SW 1271 (cell line): ENCODE measurements at places on chromosomes 12 and 14.

DNA sequence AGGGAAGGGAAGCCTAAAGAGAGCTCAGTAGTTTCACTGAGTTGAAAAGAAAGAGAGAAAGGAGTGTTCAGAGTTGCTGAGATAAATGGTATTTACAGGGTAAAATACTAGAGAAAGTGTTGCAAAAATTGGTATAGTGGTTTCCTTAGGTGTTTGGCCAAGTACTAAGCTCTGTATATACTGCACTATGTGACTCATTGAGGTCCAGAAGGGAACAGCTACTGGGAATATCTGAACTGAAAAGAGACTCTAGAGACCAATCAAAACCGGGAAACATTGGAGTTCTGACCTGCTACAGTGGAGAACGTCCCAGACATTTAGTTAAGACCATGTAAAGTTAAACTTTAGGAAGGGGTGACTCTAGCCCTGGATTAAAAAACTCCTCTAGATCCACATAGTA is 42.7 kb upstream of the ALX1 start:
- no peak for DNase-seq

GRCh38 chr12:62537551-62537950 is 70.9 kb downstream of the MON2 start:
- peak; percentile 58 for DNase-seq

DNA sequence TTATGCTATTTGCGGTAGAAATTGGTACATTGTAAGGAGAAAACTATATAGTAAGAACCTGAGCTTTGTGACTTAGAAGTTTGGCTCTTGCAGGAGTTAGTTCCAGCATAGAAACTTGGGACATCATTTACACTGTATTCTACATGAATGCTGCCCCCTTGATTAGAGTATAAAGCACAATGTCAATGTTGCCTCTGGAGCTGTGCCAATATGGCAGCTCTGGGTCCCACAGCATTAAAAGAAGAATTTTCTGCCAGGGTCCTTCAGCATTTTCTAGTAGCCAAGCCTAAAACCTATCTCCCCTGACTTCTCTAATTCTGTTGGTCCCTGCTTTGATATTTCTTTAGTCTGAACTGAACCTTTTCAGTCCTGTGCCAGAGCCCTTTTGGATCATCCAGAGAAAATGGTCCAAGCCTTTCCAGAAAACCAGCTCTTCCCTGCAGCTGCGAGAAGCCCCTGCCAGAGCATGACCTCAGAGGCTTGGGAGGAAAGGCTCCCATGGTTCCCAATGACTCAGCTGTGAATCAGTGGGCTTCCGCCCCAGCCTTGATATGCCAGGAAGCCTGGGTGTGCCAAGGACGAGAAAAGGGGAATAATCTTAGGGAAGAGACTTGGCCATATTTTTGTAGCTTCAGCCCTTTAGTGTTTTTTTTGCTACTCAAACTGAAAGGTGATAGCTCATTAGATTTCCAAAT is 43.2 kb downstream of the PLEKHG7 start:
- peak; percentile 84 for DNase-seq

DNA sequence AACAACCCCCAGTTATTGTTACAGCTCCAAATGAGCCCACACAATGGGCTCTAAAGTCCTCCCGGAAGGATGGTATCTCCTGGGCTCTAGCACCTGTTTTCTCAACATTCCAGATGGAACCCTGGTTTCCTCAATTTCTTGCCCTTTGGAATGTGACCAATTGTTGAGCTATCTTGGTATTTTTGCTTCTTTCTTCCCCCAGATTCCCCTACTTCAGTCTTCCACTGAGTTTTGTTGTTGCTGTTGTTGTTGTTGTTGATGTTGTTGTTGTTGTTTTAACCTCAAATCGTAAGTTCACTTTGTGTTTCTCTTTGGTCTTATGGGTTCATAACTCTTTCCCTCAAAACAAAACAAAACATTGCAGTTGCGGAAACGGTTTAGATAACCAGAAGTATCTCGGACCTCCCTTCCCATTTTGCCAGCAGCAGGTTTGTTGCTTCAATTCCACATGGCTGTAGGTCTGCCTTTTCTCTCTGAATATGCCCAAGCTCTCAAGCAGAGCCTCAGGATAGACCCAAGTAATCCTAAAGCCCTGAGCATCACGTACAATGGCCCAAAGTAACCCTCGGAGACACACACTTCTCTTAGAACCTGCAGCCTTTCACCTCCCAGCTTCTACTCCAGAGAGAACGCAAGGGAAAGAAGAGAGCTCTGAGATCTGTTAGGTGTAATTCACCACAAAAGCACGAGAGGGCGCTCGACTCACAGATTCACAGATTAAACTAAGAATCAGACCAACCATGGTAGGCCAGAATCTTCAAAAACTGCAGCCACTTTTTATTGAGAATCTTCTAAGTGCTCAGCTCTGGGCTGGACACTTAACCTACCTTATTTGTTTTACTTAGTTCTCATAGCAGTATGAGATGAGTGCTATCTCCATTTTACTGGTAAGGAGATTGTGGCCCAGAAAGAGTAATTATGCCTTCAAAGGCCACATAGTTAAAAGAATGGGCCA is 1.0 kb upstream of the DDX23 start:
- DNase-seq = peak; percentile 36

- no peak for DNase-seq
Observed at GRCh38 chr14:35122696-35123387, 490 bp downstream of the PRORP start.

DNA sequence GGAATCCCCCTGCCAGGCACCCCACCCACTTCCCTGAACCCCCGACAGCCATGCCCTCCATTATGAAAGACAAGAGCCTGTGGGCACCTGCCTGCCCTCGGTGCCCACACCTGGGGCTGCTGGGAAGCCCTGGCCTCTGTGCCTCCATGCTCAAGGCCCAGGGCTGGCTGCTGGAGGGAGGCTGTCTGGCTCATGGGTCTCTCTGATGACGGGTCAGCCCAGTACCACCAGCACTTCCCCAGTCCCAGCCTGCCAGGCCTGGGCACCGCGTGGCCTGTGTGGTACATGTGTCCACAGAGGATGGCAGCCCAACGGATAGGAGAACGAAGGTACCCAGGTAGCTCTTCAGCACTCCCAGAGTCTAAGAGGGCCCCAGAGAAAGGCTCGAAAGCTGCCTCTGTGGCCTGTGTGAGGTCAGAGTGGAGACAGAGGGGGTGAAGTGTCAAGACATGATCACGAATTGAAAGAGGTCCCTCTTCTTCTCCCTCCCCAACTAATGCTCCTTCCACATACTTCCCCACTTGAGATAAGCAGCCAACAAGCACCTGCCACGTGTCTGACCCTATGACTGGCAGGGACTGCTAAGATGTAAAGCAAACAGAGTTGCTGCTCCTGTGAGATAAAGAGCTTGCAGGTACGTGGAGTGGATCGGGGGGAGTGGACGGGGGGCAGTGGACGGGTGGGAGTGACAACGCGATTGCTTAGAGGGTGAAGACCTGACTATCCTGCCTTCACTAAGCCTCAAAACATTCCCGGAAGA is 21.2 kb downstream of the FBLN5 start:
- no peak for DNase-seq

GRCh38 chr12:127340381-127340780 is 926.6 kb upstream of the TMEM132C start:
- no peak for DNase-seq

GRCh38 chr14:21791749-21792148 is 118.1 kb upstream of the OR4E1 start:
- no peak for DNase-seq

DNA sequence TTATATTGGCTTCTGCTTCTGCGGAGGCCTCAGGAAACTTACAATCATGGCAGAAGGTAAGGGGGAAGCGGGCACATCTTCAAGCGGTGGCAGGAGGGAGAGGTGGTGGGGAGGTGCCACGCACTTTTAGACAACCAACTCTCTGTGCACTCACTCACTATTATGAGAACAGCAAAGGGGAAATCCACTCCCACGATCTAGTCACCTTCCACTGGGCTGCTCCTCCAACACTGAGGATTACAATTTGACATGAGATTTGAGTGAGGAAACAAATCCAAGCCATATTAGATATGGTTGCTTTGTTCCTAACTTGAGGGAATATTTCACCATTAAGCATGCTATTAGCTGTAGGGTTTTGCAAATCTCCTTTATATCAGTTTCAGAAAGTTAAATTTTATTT is 80.3 kb downstream of the UNC79 start:
- no peak for DNase-seq

DNA sequence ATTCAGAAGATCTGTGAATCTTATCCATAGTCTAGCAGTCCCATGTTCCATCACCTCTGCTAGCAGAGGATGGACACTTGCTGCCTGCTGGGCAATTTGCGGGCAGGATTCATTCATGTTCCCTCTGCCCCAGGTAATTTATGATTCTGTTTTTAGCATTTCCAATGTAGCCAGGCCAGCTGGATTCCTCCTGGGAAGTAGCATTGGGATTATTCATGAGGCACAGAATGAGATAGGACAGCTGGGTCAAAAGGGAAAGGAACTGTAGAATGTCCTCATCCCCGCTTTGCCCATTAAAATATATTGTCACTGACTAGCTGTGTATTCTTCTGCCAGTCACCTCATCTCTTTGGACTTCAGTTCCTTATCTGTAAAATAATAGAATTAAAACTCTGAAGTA is 68.7 kb downstream of the SLC35F4 start:
- no peak for DNase-seq

- no peak for DNase-seq
Observed at GRCh38 chr12:76341436-76342030, 6.7 kb downstream of the BBS10 start.

DNA sequence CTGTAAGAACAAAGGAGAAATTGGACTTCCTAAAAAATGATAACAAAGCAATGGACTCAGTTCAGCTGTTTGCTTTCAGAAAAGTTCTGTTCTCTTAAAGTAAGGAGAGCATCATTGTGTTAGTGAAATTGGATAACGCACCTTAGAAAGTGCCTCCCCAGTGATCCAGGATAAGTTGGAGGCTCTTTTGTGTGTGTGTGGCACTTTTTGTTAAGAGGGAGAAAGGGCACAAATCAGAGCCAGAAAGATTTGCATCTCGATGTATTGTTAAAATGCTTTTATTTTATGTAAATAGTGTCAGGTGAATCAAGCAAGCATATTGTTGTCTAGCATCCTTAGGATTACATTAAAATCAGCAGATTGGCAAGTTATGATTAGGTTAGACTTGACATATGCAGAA is 2.1 kb downstream of the STK38L start:
- no peak for DNase-seq

- DNase-seq = no peak
Observed at GRCh38 chr12:64951944-64952343, 127.5 kb downstream of the TBC1D30 start.

- no peak for DNase-seq
Observed at GRCh38 chr14:41606282-41606531, 469 bp upstream of the LRFN5 start.

DNA sequence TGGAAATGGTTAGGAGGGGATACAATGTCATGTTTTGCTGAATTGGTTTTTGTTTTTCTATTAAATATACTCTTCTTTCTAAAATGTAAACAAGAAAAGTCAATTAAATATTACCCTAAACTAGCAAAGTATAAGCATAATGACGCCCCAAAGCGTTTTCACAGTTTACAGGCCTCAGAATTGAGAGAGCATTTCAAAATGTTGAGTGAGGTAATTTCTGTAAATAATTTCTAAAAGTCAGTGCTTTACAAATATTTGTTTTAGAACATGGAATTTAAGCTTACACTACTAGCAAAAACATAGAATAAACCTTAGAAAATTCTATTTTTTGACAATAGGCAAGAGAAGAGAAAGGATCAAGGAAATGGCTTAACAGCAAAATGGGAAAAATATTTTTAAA is 958.4 kb upstream of the USP15 start:
- DNase-seq = no peak

DNA sequence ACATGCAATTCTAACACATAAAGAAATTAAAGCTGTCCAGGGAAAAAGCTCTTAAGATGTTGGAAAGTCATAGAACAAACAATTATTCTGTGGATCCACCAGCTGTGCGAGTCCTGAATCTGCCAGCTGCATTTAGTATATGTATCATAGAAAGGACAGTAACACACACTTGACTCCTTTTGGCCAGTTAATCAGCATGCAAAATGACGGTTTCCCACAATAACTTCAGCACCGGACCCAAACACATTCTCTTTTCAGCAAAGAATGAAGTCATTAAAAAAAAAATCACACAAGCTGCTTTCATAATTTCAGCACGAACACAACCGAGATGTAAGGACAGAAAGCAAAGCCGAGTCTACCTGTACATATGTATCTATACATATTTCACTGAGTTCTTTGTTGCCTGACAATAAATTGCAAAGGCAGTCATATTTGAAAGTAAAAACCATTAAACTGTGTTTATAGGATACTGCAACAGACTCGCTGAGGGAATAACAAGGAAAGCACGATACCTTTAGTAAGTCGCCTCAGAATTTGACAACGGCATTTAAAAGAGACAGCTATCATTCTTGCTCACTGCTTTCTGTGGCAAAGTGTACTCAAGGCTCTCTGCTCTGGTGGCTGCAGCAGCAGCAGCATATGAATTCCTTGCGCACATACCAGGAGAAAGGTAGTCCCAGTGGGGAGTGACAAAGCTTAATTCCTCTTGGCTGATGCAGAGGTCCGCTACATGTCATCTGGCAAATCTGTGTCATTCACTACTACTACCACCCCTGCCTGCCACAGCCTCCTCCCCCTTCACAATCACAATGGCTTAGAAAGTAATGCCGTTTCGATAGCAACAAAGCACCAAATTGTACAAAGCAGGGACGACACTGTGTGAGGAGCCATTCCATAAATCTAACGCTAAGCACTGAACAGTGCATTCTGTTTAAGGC is at the start of gene GRIP1:
Gene GRIP1, minus strand, starts transcription at position 739 of the 938 bp plus-strand sequence. Its CDS starts 172 bp downstream, at position 567.
- DNase-seq = no peak

GRCh38 chr14:92704821-92705220 is 43.6 kb downstream of the LGMN start:
- no peak for DNase-seq
